ENCODE measurements at places on chromosomes 1 and 21.
A peak's percentile ranks its signal among the peaks of the same experiment; 100 is the strongest.

DNA sequence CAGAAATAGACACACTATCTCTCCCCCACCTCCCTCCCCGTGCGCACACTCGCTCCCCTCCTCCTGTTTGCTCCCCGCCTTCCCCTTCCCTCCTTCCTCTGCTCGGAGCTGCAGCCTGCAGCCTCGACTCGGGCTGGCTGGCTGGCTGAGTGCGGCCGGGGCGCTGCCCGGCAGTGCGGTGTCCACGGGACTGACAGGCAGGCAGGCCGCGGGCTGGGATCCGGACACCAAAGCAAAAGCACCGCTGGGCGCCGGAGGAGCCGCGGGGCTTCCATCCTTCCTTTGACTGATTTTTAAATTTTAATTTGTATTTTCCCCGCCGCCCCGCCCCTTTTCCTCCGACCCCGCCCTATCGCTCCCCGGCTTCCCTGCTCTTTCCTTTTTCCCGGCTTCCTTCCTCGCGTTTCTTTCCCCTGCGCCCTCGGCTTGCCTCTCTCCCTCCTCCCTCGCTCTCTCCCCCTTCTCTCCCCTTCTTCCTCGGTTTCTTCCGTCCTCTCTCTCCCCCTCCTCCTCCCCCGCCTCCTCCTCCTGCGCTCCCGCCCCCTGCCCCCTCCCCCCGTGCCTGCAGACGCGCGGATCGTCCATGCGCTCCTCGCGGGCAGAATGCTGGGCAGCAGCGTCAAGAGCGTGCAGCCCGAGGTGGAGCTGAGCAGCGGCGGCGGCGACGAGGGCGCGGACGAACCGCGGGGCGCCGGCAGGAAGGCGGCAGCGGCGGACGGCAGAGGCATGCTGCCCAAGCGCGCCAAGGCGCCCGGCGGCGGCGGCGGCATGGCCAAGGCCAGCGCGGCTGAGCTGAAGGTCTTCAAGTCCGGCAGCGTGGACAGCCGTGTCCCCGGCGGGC is 109.4 kb downstream of the NAV1 start:
- peak; percentile 35 for DNase-seq

- DNase-seq: no peak
Observed at GRCh38 chr1:61757950-61758349, 15.7 kb downstream of the PATJ start.

- no peak for DNase-seq
Observed at GRCh38 chr1:25536124-25536523, 7.3 kb upstream of the LDLRAP1 start.

DNA sequence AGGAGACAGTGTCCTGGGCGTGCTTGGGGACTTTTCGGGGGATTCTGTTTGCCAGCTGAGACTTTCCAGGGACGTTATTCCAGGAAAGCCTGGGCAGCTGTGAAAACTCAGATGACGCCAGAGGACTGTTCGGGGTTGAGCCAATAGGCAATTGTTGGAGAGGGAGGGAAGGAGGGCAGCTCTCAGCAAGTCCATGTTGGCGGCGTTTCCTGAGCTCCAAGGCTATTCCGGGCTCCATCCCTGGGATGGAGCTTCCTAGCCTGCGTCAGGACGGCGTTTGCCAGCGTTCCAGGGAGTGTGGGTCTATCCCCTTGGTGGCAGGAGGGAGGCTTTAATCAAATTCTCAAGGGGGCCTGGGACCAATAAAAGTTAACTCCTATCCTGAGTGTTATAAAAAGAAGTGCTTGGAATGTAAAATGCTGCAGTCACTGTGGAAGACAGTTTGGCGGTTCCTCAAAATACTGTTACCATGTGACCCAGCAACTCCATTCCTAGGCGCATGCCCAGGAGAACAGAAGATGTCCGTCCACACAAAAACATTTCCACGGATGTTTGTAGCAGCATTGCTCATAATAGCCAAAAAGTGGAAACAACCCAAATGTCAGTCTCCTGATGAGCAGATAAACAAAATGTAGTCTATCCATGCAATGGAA is 15.2 kb downstream of the SLC27A3 start:
- DNase-seq: peak; percentile 77

GRCh38 chr1:93677729-93678128 is 3.9 kb downstream of the BCAR3 start:
- DNase-seq: no peak

DNA sequence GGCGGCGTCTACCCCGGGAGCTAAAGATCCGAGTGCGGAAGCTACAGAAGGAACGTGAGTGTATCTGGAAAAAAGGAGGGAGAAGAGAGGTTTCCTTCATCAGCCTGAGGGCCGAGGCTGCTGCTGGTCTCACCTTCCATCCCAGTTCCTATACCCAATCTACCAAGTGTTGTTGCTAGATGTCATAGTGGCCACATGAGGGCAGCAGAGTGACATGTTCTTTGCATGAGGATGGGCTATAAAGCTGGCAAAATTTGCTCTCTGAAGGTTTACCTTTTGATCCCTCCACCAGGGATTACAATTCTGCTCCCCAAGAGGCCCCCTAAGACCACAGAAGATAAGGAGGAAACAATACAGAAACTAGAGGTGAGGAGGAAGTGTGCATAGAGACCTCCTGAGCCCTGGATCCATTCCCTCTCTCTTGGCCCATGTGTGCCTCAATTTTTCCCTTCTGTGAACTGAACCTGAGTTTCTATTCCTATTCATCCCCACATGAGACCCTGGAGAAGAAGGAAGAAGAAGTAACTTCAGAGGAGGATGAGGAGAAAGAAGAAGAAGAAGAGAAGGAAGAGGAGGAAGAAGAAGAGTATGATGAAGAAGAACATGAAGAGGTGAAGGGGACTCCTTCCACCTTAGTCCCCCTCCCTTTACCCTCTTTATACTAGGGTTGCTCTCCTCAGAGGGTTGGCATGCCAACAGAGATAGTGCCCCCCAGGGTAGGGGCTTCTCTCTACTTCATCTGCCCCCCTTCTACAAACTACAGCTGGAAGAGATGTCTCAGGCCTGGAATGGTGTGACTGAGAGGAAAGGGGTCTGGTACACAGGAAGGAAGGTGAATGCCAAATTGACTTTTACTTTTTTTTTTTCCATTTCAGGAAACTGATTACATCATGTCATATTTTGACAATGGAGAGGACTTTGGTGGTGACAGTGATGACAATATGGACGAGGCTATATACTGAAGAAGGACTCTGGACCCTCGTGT is 13.3 kb downstream of the POLR3GL start:
- DNase-seq: peak; percentile 82

GRCh38 chr1:155648207-155649147 is 38.5 kb downstream of the MSTO1 start:
- DNase-seq: peak; percentile 80

Measured in left lung (tissue), 14 donors.